Upper lobe of right lung (tissue), 1 donor: ENCODE measurements at places on chromosomes 4 and X. TPM values are rescaled to one million over a fixed set of nuclear protein-coding genes. Genes with fewer than 3 reads are reported as not detected.

DNA sequence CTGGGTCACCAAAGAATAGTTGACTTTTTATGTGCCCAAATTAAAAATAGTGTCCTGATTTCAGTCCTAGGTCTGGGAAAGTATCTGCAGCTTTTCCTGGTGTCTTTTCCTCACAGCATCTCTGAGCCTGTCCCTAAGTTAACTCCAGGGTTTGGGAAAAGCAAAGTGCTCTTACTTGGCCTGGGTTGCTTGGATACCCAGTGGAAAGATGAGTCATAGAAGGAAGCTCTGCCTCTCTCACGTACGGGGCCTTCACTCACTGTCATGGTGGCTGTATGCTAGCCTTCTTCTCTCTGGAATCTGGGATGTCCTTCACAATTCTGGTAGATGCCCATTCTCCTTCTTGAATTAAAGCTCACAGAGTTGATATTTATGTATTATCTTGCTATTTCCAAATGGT lies 607.3 kb downstream of the ANKRD50 start:
- no peak overlapping the region for H3K27ac ChIP-seq
- no peak for DNase-seq
- H3K27me3 ChIP-seq = no peaks in the 10 kb centered on the region

GRCh38 chrX:49177338-49177833 lies 5.7 kb downstream of the PLP2 start:
- peaks cover 7% of the 10 kb centered on the region for H3K36me3 ChIP-seq
- no peak for DNase-seq
- H3K4me1 ChIP-seq = no peaks in the 10 kb centered on the region
- H3K4me3 ChIP-seq = no peak overlapping the region
- H3K27me3 ChIP-seq = no peaks in the 10 kb centered on the region

DNA sequence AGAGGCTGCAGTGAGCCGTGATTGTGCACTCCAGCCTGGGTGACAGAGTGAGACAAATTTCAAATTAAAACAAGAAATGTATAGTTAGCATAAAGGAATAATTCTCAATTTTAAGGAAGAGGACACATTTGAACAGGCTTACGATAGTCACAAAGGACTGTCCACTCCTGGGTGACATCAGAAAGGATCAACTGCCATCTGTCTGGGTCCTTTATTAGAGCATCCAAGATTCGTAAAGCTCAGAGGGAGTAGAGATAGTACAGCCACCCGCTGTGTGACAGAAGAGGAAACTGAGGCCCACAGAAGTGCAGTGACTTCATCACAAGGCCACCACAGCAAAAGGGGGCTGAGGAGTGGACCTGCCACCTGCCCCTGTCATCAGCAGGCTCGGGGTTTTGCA lies 149.3 kb upstream of the RBPJ start:
- H3K4me3 ChIP-seq = no peak overlapping the region
- H3K36me3 ChIP-seq = no peaks in the 10 kb centered on the region
- DNase-seq = no peak
- H3K27ac ChIP-seq = no peak overlapping the region
- peaks cover 7% of the 10 kb centered on the region for H3K27me3 ChIP-seq

NPFFR2 gene
- total RNA-seq = not detected

AFAP1 gene
- 28.7 TPM for total RNA-seq

F9 gene
- not detected for total RNA-seq

KLHL13 gene
- total RNA-seq = 0.58 TPM
